ENCODE measurements at places on chromosomes 3 and 15.

DNA sequence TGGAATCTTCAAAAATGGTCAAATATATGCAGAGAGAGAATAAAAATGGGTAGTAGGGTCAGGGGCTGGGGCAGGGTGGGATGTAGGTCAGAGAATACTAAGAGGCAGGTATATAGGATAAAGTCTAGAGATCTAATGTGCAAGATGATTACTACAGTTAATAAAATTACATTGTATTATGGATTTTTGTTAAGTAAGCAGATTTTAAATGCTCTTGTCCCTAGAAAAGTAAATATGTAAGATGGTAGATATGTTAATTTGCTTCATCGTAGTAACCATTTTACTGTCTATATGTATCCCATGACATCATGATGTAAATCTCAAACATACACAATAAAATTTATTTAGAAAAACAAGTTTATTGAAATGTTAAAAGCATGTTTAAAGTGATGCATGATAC, 1051.4 kb downstream of the AGBL1 start:
- DNase-seq = no peak

GRCh38 chr3:170813266-170813665, 56.7 kb downstream of the RPL22L1 start:
- DNase-seq = no peak

DNA sequence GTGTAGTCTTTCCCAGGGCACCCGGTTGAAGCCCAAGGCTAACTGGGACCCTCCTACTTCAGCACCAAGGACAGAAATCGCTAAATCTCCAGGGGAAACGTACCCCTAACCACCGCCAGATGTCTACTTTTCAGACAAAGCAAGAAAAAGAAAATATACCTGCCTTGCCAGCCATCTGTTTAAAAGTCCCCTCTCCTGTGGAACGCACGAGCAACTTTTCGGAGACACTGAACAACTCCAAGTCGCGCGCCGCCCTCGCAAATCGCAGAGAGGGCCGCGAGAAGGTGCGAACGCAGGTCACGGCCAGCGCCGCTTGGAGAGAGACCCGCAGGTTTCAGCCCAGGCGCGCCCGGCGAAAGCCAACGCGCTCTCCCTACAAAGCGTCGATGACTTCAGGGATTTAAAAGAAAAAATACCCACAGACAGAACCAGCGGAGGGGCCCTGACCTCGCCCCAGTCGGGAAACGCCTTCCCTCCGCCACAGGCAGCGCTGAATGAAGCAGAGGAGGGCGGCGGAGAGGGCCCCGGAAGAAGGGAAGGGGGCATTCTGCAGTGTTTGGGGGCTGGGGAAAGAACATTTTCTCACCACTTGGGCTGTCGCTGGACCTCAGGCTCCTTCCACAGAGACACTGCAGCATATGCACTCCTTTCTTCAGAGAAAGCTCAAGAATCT, 213.1 kb downstream of the FGF12 start:
- no peak for DNase-seq

GRCh38 chr15:51718219-51718618, 19.2 kb downstream of the LYSMD2 start:
- no peak for DNase-seq

- no peak for DNase-seq
Measured at GRCh38 chr3:1943395-1944118, 155.1 kb upstream of the CNTN4 start.
